ENCODE measurements at places on chromosomes 1 and 21.

DNA sequence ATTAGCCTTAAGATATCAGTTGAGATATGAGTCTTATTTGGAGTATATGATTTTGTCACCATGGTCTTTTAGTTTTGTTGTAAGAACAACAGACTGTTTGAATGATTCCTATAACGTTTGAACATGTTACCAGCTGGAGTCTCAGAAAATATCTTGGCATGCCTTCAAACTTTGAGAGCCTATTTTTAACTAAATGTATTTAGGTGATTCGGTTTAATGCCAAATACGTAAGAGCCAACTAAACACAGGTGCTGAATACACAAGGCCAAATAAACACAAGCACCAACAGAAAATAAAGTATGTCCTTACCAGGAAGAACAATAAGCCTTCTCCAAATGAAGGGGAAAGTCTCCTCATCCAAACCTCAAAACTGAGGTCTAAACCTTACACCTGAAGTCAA is 48.6 kb downstream of the PRKACB start:
- no peak for DNase-seq

DNA sequence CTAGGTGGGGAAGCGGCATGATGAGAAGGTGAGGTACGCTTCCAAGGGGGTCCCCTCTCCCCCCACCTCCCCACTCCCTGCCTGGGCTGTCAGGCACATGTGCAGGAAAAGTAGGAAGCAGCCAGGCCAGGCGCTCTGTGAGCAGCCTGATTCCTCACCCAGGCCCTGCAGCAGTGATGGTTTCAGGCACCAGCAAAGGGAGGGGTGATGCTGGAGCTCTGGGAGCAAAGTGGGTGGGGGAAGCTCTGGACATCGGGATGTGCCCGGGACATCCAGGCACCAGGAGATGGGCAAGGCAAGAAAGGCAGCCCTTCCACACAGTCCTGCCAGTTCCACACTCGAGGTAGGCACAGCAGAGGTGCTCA is 106.1 kb downstream of the CRYAA start:
- no peak for DNase-seq

GRCh38 chr1:156517748-156518147 is 17.2 kb upstream of the MEF2D start:
- no peak for DNase-seq

DNA sequence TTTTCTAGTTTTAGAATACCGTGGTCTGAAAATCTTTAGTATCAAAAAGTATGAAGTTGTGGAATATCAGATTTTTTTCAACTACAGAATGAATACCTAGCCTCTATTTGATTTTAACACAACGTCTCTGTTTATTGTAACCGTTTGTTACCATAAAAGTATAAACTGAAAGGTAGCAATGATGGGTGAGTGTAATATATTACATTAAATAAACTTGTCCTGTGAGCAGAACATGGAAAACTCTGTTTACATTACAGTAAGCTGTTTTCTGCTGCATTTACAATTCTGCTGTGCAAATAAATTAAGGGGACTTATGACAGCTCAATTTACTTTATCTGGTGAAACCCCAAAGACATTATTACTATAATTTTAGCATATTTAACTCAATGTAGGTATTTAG is 62.5 kb downstream of the CHRM3 start:
- no peak for DNase-seq

DNA sequence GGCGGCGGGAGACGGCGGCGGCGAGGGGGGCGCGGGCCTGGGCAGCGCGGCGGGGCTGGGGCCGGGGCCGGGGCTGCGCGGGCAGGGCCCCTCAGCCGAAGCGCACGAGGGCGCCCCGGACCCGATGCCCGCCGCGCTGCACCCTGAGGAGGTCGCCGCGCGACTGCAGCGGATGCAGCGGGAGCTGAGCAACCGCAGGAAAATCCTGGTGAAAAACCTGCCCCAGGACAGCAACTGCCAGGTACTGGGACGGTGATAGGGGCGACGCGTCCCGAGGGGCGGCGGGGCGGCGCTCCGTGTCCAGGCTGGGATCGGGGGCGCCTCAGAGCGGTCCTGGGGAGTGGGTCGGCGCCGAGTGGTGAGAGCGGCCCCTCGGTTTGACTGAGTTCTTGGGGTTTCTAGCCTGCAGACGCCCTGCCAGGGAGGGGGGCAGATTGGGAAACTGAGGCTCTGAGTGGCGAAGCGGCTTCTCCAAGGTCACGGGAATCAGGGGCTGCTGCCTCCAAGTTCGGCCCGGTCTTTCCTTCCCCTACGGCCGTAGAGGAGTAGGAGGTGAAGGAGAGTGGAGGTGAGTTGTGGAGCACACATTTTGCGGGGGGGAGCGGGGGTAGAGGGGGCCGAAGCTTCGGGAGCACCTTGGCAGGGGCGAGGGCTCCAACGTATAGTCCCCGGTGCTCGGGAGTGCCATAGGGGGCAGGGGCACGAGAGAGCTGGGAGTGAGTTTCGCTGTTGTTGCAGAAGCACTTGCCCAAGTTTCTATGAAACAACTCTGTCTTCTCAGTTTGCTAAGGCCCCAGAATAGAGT is 508 bp downstream of the RAVER2 start:
- DNase-seq: peak; percentile 24

DNA sequence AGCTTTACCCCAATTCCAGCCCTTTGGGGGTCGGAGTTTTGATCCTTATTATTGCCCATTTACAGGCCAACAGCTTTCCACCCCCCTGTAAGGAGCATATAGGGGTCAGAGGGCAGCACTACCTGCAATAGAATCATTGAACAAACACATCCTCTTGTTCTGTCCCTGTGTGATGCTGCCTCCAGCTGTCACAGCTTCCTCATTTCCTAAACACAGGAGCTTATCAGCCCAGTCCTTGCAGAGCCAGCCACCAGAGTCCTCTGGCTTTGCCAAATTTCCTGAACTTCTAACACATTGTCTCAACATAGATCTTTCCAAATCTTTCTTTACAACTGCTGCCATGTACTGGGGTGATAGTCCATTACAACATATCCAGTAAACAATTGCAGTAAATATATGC is 32.8 kb upstream of the PTBP2 start:
- DNase-seq: no peak

DNA sequence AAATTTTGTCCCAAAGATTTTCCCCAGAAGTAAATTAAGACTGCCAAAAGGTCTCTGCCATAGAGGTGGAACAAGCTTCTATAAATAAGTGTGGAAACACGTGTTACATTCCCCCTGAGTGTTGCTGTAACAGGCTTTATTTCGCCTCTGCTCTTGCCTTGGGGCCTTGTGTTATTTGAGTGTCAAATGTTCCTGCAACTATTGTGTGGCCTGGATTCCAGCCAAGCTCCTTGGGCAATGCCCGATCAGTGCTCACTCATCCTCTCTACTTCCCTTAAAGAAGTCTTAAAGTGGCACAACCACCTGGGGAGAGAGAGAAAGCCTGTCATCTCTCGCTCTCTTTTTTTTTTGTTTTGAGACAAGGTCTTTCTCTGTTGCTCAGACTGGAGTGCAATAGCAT is 156.7 kb downstream of the NR5A2 start:
- DNase-seq: peak; percentile 86

GRCh38 chr21:38343691-38344090 is 86.9 kb downstream of the KCNJ15 start:
- peak; percentile 52 for DNase-seq

DNA sequence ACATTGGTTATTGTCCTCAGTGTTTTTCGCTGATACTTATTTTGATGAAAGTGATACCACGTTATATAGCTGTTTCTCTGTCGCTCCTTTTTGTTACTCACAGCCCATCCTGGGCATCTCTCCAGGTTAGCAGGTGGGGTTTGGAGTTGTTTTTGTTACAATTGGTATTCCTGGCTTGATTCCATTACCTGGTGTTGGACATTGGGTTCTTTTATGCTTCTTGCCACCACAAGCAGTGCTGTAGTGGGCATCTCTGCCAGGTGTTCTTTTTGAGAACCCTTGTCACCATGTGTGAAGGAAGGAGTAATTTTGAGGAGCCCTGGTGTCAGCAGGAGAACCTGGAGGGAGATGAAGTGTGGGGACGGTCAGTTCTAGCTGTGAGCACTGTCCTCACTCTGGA is 47.5 kb upstream of the PWP2 start:
- DNase-seq: no peak

- DNase-seq: no peak
Measured at GRCh38 chr1:8426996-8427395, 109.1 kb downstream of the SLC45A1 start.

GRCh38 chr1:77950873-77951272 is 28.0 kb downstream of the FUBP1 start:
- DNase-seq: no peak

GRCh38 chr1:76267631-76268030 is 193.1 kb downstream of the ST6GALNAC3 start:
- no peak for DNase-seq

- no peak for DNase-seq
Measured at GRCh38 chr21:40837456-40837855, 9.5 kb downstream of the DSCAM start.

DNA sequence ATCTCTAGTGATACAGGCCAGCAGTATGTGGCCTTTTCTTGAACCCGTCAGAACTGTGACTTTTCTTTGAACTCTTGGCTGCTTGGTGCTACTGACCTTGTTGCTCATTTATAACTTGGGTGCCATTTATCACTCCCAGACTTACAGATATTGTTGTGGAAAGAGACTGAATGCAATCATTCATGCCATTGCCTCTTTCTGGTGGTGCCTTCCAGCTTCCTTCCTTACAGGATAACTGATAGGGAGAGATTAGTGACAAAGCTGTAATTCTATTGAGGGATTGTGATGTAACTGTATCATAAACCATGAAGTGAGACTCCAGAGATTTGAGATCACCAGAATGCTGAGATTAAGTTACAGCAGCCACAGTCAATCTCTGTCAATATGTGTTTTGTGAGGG is 256.5 kb downstream of the USP25 start:
- no peak for DNase-seq

GRCh38 chr1:248800459-248800858 is 25.3 kb downstream of the SH3BP5L start:
- DNase-seq: no peak

DNA sequence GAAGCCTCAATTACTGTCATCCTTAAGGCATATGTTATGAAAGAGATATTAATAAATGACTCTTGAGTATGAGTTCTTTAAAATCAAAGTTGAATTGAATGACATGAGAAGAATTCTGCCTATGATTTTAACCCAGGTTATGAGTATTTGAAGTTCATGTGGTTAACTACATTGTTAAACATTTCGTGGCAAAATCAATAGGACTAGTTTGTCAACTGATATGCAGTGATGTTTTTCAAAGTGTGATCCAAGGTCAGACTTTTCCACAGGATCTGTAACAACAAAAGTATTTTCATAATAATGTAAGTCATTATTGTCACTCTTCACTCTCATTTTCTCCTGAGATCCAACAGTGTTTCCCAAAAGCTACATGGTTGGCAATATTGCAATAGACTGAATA is 189.5 kb downstream of the DENND1B start:
- no peak for DNase-seq

DNA sequence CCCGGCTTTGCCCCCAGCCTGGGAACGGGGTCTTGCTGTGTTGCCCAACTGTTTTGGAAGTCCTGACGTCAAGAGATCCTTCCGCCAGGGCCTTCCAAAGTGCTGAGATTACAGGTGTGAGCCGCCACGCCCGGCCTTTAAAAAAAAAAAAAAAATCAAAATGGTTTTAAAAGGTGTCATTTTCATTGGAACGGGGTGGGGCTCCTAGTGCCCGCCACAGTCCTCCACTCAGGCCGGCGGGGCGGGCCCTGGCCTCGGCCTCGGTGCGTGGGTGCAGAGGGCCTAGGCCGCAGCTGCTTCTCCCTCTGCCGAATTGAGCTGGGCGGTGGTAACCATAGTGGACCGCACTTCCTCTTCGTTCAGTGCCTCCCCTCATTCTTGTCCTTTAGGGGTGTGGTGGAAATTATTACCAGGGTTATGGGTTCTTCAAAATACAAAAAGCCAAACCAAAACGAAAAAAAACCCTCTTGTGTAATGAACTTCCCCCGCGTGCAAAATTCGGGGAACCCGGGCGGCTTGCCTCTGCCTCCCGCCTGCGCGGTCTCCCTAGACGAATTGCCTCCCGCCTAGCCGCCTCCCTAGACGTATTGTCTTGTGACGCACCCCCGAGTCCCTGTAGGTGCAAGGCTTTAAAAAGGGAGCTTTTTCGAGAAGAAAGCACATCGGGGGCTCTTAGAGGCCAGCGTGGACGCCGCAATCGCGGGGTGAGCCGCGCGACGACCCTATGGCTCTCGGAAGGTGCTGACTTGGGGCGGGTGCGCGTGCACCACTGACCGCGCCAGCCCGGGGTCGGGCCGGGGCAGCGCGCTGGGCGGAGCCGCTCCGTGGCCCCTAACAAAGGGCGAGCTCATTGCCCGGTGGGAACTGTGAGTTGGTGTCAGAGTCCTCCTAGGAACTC is 10.5 kb upstream of the SPEN start:
- DNase-seq: no peak

- DNase-seq: peak; percentile 5
Measured at GRCh38 chr1:116001739-116002487, 25.6 kb downstream of the SLC22A15 start.

GRCh38 chr1:55650444-55650843 is 435.3 kb upstream of the USP24 start:
- no peak for DNase-seq

DNA sequence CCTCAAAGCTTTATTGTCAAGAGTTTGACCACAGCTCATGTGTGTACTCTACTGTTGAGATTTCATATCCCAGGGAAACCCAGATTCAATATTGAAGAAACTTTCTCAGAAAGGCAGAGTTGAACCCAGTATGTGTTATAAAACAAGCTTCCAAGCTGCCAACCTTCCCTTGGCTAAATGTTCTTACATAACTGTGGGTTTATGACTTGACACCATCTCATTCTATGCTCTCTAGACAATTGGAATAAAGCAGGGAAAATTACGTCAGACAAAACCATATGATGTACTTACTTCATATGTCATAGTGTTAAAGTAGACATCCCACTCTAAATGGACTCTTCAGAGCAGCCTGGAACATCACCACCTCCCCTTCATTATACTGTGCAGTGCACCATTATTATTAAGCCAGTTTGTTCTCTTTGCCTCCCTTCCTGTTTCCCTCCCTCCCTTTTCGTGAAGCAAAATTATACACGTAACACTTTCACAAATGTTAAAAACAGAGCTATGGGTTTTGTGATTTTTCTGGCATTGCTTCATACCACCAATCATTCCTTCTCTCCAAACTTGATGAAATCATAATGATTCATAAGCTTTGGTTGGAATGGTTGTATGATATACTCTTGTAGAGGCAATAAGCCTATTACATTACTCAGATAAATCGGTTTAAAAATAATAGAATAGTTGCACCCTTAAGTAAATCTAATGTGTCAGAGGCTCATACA is 507.2 kb downstream of the LTN1 start:
- no peak for DNase-seq

DNA sequence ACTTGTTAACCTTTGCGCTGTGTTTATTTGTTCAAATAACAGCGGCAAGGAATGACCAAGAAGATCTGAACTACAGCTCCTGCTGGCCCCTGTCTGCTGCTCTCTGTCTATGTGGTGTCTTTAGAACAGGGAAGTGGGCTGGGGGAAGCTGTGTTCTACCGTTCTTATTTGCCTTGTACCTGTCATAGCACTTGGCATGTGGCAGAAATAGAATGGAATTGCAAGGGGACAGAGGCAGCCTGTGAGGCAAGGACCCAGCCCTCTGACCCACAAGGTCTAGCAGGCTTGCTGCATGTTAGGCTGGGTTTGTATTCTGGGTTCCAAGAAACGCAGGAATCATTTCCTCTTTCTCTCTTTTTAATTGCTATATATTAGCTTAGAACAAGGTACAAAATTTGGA is 20.7 kb downstream of the HMGCS2 start:
- DNase-seq: no peak
